ENCODE measurements at places on chromosomes 4 and X.
A peak's percentile ranks its signal among the peaks of the same experiment; 100 is the strongest.

GRCh38 chrX:124827258-124827845 is 481.0 kb downstream of the SH2D1A start:
- no peak for DNase-seq

GRCh38 chr4:23769406-23769805 is 120.4 kb downstream of the PPARGC1A start:
- no peak for DNase-seq

- DNase-seq, result no peak
Measured at GRCh38 chr4:181991369-181992108, 251.7 kb upstream of the TENM3 start.

DNA sequence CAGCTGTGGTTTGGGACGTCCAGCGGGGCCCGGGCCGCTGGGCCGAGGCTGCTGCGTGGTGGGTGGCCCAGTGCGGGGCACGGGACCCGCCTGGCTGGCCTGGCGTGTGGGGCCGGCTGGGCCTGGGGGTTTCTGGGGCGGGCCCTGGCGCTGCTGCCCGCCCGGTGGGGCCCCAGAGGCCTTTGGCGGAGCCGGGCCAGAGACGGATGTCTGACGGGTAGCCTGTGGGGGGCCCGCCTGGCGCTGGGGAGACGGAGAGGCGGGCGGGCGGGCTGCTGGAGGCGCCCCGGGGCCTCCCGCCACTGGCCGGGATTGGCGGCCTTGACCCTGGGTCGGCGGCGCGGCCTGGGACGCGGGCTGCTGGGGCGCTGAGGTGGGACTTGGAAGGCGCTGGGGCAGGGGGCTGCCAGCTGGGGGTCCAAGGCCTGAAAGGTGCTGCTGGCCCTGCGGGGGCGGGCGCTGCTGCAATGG is 8.1 kb upstream of the TIMP1 start:
- DNase-seq, result no peak

GRCh38 chr4:61505773-61506685 is 305.9 kb downstream of the ADGRL3 start:
- DNase-seq, result no peak

- DNase-seq, result peak; percentile 46
Measured at GRCh38 chrX:132292793-132293192, 73.5 kb upstream of the RAP2C start.

DNA sequence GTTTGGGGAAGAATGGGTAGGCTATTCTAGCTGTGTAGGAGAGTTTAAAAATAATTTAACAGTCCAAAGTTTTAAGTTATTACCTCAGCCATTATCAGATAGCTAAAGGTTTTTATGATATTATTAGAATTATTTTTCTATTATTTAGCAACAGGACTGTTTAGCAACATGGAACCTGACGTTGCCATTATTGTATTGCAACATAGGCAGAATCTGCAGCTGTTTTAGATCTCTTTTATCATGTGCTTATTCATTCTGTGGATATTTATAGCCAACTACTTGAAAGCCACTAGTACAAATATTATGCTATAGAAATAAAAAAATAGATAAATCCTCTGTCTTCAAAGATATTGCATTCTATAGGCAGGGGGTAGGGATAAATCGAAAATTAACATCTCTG is 382.0 kb upstream of the TRAM1L1 start:
- no peak for DNase-seq

Data from CD4-positive, alpha-beta T cell treated with Interleukin-21 for 1 hour (primary cell).